ENCODE measurements at places on chromosomes 12 and 14.

- no peak for DNase-seq
Measured at GRCh38 chr14:87883750-87884149, 109.2 kb downstream of the GALC start.

DNA sequence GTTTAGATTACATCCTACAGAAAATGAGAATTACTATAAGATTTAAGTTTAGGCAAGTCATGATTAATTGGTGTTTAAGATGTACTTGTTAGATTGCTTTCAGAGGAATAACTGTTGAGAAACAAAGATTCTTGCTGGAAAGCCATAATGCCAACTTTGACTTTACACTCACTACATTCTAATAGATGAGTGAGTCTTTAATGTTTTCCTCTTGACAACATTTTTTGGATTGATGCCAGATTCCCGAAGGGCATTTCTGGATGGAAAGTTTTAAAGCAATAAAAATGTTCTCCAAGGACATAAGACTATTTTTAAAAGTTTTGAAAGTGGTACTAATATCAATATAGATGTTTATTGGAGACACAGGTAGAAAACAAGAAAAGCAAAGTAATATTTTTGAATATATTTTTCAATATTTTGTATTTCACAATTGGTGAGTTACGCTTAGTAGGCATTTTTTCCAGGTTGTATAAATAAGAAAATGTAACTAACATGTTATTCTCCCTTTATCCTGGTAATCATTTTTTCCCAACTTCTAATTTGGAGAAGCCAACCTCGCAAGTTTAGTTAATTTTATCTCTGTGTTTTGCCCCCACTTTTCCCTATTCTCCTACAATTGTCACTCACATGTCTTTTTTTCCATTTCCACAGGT is 307.3 kb downstream of the CEP128 start:
- no peak for DNase-seq

- no peak for DNase-seq
Measured at GRCh38 chr14:83706231-83706954, 1823.6 kb upstream of the FLRT2 start.

DNA sequence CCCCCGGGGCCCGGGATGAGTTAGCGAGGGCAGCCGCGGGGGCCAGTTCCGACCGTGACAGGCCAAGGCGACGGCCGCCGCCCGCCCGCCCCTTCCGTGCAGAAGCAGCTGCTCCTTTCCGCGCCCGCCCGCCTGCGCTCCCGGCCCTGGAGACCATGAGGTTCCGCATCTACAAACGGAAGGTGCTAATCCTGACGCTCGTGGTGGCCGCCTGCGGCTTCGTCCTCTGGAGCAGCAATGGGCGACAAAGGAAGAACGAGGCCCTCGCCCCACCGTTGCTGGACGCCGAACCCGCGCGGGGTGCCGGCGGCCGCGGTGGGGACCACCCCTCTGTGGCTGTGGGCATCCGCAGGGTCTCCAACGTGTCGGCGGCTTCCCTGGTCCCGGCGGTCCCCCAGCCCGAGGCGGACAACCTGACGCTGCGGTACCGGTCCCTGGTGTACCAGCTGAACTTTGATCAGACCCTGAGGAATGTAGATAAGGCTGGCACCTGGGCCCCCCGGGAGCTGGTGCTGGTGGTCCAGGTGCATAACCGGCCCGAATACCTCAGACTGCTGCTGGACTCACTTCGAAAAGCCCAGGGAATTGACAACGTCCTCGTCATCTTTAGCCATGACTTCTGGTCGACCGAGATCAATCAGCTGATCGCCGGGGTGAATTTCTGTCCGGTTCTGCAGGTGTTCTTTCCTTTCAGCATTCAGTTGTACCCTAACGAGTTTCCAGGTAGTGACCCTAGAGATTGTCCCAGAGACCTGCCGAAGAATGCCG is 699 bp downstream of the MGAT2 start:
- DNase-seq = peak; percentile 86

GRCh38 chr12:51381226-51382079 is 9.8 kb downstream of the GALNT6 start:
- DNase-seq = no peak

GRCh38 chr12:107318806-107319532 is 225.6 kb upstream of the CRY1 start:
- no peak for DNase-seq

- DNase-seq = no peak
Measured at GRCh38 chr14:100176811-100177327, 17.4 kb upstream of the DEGS2 start.

GRCh38 chr12:47221256-47222023 is 141.7 kb upstream of the AMIGO2 start:
- no peak for DNase-seq

GRCh38 chr12:3670083-3670620 is 82.8 kb downstream of the CRACR2A start:
- DNase-seq = no peak

- no peak for DNase-seq
Measured at GRCh38 chr12:76942267-76942666, 63.4 kb upstream of the CSRP2 start.

DNA sequence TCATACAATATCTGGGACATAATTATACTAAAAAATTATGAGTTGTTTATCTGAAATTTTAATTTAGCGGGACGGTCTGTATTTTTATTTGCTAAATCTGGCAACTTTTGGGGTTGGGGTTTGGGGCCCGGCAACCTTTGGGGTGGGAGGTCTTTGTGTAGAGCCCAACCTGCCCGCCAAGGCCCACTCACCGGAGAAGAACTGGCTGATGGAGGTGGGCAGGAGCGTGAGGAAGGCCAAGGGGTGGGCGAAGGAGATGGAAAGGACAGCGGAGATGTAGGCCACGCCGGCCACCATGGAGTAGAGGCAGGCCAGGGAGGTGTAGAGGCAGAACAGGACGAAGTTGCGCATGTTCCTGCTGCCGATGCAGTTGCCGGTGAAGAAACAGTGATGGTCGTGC is 2.6 kb downstream of the ZDHHC22 start:
- DNase-seq = no peak

GRCh38 chr14:65991104-65991503 is 495.1 kb upstream of the CCDC196 start:
- DNase-seq = no peak

DNA sequence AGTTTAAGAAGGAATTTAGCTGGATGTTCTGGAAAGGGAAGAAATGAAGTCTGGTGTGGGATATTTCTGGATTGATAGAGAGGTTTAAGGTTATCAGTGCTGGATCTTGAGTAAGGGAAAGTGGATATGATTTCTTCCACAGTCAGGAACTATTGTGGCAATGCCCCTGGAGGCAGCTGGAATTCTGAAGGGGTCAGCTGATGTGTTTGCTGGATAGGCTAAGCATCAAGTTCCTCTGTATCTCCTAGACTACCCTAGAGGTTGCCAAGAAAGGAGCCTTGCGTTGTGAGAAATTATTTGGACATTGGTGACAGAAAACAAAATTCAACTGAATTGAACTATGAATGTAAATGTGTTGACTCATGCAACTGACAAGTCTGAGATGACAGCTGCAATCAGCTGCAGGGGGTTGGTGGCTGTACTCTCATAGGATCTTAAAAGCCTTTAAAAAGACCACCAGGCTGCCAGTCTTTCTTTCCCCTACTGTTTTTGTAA is 244.4 kb downstream of the ATXN7L3B start:
- DNase-seq = no peak

DNA sequence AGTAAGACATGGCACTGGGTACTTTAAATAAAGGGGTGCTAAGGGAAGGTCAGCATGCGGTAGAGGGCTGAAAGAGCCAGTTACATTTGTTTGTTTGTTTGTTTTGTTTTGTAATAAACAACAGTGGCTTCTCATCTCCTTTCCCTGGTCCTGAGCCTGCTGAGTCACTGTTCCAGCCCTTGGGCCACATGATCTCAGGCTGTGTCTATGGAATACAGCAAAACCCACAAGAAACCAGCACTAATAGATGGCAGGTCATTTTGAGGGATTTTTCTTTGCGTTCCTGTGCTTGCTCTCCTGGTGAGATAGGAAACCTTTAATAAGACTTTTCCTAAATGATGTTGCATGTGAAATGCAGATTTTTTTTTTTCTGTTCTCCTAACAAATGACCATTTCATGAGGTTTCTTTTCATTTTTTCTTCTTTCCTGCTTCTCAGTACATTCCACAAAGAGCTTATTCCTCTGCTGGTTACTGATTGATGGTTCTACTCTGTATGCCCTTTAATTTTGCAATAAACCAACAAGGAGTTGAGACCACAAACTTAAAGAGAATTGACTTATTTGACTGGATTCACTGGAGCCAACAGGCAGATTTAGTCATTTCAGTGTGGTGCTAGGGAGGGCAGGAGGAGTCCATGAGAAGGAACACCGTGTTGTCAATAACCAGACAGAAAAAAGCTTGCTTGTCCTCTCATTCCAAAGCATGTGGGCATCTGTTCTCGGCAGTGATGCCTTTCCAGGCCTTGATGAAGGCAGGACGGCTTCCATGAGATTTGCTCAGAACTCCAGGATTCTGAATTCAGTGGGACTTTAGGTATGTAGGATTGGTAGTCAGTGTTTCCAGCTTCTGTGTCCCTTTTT is 459.2 kb downstream of the RAD51B start:
- peak; percentile 47 for DNase-seq

DNA sequence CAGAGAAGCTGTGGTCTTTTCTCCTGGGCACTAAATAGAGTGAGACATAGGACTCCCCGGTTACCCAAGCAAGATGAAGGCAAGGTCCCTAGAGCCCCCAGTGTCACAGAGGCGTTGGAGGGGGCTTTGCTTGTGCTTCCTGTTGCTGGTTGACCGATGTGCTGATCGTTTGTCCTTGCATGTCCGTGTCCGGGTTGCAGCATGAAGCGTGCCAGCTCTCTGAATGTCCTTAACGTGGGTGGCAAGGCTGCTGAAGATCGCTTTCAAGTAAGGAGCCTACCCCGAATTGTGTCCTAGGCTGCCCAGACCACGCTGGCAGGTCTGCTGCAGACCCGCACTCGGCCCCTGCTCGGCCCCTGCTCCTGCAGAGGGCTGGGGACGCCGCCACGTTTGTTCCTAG is 23.1 kb downstream of the XRCC3 start:
- DNase-seq = peak; percentile 40

GRCh38 chr14:85907536-85907935 is 377.6 kb downstream of the FLRT2 start:
- no peak for DNase-seq

DNA sequence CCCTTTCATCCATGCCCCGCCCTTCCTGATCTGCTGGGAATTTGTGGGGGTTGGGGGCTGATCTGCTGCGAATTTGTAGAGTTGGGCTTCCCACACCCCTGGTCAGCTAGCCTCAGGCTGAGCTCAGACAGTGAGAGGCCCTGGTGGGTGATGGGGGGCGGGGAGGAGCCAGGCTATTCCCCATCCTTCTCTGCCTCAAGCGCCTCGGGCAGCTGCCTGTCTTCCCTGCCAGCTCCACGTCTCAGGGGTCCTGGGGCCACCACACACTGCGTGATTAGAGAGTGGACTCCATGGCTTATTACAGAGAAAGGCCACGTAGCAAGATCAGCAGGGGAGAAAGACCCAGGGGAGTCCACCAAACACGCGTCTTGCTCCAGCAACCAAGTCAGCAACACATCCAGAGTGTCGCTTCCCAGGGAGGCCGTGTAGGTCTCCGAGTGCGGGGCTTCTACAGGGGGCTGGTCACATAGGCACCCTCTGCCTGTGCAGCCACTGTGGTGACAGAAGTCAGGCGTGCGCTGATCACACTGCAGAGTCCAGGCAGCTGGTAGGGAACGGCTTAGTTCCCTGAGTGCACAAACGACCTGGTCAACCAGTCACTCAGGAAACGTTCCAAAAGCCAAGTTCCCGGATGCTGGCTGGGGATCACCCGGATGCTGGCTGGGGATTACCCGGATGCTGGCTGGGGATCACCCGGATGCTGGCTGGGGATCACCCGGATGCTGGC is 254.4 kb upstream of the SFSWAP start:
- no peak for DNase-seq

DNA sequence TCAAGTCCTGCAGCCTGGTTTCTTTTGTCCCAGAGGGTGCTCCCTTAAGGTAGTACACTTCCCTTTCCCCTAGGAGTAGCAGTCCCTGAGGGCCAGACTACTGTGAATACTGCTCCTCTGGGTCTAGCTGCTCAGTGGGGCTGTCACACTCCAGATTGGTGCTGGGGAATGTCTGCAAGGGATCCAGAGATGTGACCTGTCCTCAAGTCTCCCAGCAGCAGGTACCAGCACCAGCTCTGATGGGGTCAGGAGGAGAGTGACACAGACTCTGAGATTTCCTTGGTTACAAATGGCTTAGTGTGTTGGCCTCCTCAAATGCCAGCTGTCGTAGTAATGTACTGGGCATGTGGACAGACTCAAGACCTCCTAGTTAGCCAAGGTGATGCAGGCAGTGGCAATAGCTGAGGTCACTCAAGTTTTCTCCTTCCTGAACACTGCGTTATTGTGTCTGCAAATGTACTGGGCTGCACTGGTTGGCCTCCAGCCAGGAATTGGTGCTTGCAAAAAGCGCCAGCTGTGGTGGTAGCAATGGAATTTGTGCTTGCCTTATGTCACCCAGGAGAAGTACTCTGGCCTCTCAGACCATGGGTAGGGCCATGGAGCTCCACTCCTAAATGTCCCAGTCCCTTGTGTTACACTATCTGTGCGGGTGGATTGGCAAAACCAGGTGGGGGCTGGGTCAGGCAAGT is 36.4 kb upstream of the AEBP2 start:
- DNase-seq = no peak

GRCh38 chr14:105205673-105206208 is 24.6 kb upstream of the NUDT14 start:
- no peak for DNase-seq

GRCh38 chr12:64142784-64143183 is 79.3 kb downstream of the KICS2 start:
- DNase-seq = no peak

- DNase-seq = no peak
Measured at GRCh38 chr12:16229676-16230075, 47.8 kb downstream of the SLC15A5 start.

DNA sequence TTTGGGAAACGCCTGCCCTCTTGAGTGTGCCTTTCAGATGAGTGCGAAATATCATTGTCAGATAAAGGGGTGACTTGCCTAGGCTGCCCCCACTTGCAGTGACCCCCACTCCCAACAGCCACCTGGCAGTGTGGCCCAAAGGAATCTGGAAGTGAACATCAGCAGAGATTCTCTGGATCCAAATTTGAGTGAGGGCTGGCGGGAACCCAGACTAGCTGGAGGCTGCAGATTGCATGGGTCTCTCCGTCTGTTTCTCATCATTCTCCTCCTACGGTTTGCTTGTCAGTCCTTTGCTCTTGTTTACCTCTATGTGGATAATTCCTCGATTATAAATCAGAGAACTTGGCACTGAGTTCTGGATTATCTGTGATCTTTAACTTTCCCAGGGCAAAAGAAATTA is 280.8 kb downstream of the ZFP36L1 start:
- no peak for DNase-seq

DNA sequence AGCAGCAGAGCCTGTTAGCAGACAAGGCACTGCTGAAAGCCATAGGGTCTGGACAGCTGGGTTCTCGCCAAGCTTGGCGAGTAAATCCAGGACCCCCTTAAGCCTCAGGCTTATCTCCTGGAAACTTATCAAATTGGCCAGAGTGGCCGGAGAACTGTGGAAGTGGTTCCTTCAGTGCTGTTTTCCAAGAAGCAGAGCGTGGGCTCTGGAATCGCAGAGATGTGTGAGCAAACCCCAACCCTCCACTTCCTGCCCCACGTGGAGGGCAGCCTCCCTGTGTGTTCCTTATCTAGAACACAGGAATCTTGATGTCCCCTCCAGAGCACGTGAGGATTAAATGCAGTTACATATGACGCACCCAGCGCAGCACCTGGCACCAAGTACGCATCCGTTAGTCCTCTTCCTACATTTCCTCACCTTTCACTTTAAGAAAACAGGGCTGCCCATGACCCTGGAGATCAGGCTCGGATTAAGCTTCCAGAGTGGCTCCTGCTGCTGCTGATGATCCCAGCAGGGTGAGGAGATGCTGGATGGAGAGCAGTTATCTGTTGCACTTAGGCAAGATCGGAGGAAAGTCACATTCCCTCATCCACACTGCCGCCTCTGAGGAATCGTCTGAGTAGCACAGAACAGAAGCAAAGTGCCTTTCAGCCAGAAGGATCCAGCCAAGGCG is 35.0 kb downstream of the MMAB start:
- DNase-seq = no peak

Measured in GM12865 (cell line).